ENCODE measurements at places on chromosomes 16 and 17. TPM values are rescaled to one million over a fixed set of nuclear protein-coding genes. Genes with fewer than 3 reads are reported as not detected.
A peak's percentile ranks its signal among the peaks of the same experiment; 100 is the strongest.

Gene CEP295NL
- 0.60 TPM for total RNA-seq

Gene LLGL2
- total RNA-seq = 4.1 TPM

Gene ARL5C
- not detected for total RNA-seq

Gene NAGS
- total RNA-seq = 0.68 TPM

GRCh38 chr17:80832266-80832676, 159.4 kb upstream of the CHMP6 start:
- DNase-seq = no peak

- no peak for DNase-seq
These were observed 35.4 kb upstream of the ENPP7 start for GRCh38 chr17:79695293-79695790.

DNA sequence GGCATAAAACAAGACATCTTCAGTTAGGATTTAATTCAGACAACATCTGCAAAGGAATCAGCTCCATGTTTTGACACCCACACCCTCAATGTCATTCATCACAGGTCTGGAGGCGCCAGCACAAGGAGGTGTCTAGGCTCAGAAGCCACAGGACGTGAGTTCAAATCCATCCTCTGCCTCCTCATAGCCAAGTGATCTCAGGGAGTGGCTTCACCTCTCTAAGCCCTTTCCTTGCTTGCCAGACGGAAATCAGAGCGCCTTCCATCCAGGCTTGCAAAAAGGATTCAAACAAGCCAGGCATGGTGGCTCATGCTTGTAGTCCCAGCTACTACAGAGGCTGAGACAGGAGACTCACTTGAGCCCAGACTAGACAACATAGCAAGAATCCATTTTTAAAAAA, 84.6 kb downstream of the GSG1L start:
- no peak for DNase-seq

DNA sequence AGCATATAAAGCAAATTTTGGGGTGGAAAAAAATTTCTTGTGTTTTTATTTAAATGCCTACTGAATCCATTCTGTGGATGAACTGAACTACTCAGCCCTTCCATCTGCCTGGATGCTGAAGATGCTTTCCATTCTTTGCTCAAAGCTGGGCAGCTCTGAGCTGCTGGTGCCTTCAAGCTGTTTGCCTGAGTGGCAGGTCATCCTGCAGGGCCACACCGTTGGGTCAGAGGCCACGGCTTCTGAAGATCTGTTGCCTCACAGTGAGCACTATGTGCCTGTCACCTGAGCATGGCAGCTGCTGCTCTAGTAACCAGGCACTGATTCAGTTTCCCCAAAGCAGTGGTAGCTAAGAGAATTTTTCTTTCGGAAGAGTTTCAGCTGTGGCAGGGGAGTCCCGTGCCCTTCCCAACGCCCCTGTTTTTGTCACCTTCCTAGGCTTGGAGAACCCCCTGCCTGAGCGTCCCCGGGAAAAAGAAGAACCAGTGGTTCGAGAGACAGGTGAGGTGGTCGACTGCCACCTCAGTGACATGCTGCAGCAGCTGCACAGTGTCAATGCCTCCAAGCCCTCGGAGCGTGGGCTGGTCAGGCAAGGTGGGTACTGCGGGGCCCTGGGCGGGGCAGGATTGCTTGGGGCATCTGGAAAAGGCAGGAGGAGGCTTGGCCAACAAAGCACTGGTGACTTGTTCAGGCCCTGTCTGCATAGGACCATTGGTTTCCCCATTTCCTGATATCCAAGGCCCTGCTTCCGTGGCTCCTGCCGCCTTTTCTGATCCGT, 8.5 kb downstream of the PLK1 start:
- DNase-seq = no peak

DNA sequence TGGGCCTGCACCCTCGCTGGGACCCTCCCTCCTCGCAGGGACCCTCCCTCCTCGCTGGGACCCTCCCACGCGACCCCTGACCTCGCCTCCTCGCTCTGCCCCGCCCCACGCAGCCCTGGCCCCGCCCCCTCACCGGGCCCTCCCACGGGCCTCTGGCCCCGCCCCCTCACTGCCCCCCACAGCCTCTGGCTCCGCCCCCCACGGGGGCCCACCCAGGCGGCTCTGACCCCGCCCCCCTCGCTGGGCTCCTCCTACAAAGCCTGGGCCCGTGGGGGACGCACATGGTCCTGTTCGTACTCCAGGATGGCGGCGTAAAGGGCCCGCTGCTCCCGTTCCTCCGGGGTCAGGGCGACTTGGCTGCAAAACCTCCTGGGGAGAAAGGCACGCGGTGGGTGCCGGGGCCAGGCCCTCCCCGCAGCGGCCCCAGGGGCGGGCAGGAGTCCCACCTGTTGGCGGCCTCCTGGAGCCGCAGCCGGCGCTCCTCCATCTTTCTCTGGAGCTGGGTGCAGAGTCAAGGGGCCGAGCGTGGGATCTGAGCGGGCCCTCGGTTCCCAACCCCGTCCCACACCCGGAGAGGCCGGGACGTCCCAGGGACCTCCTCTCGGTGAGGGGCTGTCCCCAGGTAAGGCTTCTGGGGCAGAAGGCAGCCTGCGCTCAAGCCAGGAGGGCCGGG, 9.0 kb downstream of the VPS9D1 start:
- DNase-seq = no peak

- no peak for DNase-seq
These were observed 29.8 kb downstream of the CA10 start for GRCh38 chr17:52128721-52129120.

- no peak for DNase-seq
These were observed 27.9 kb downstream of the GABARAPL2 start for GRCh38 chr16:75593825-75594820.

DNA sequence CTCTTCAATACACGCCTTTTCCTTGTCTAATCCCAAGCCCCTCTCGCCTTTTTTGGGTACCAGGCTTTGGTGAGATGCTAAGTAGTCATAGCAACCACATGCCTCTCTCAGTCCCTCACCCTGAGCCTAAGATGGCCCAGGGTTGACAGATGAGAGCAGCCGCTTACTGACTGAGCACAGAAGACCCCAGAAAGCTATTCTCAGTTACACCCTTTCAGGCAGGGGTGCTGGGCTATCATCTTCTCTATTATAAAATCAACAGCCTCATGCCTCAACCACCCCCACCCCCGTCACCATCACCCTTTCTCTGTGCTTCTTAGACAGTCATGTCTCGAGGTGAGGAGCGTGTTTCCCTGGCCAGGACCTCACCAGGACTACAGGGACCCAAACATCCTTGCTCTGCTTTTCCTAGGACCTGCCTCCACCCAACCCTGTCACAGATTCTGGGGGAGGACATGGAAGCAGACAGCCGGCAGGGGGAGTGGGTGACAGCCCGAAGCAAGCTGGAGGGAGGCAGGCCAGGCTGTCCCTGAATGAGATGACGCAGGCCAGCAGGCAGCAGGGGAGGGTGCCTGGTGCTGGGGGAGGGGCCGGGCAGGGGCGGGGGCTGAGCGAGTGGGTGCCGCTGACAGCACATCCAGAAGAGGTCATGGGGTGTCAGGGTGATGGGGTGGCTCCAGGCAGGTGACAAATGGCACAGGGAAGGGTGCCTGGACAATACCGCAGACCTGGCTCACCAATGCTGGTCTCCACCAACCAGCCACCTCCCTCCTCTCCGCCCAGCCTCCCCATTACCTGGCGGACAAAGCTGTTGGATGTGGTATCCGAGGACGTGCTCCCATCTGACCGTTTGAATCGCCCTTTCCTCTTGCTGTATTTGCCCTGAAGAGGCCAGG, 3.1 kb downstream of the CACNB1 start:
- peak; percentile 75 for DNase-seq

- peak; percentile 44 for DNase-seq
These were observed 35.8 kb downstream of the MPRIP start for GRCh38 chr17:17077861-17078732.

Measured in Right ventricle myocardium inferior (tissue), 1 donor.